ENCODE measurements at places on chromosomes 6 and 20.

GRCh38 chr6:123716506-123716905 is 79.8 kb upstream of the TRDN start:
- DNase-seq, result no peak

DNA sequence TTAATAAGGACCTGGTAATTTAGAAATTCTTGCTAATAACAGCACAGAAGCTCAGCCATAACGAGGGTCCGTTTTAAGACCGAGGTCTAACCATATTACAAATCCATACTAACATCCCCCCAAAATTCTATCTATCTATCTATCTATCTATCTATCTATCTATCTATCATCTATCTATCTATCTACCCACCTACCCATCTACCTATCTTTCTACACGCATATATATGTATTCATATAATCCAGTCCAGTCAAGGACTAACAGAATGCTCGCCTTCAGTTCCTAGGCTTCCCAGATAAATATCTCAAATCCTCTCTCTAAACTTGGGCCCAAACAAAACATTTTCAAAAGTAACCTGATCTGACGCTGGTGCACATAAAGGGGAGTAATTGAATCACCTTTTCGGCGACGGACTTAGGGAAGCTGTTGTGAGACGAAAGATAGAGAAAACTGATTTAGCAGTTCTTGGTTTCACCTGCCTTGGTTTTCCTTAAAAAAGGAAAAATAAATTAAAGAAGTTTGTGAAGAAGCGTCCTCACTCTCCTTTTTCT is 14.5 kb downstream of the HMGN4 start:
- no peak for DNase-seq

GRCh38 chr20:44590980-44591778 is 8.8 kb downstream of the PKIG start:
- DNase-seq, result no peak

GRCh38 chr20:32482143-32482441 is 103.0 kb downstream of the NOL4L start:
- DNase-seq, result no peak

- DNase-seq, result no peak
These were observed 8.4 kb downstream of the BTBD9 start for GRCh38 chr6:38631186-38631783.

DNA sequence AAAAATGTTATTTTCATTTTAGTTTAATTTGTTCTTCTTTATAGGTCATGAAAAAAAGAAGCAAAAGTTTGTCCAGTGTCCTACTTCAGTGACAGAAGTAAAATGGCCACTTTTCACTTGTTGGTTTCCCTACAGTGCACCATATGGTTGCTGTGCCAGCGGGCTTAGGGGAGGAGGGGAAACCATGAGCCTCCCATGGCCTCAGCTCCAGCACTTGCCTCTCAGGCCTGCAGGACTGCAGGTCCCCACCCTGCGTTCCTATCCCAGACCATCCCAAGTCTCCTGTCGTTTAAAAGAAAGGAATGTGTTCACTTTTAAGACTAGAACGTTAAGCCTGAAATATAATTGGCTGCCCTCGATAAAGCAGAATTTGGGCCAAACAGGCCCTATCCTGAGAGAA is 210.0 kb upstream of the TAB2 start:
- no peak for DNase-seq

DNA sequence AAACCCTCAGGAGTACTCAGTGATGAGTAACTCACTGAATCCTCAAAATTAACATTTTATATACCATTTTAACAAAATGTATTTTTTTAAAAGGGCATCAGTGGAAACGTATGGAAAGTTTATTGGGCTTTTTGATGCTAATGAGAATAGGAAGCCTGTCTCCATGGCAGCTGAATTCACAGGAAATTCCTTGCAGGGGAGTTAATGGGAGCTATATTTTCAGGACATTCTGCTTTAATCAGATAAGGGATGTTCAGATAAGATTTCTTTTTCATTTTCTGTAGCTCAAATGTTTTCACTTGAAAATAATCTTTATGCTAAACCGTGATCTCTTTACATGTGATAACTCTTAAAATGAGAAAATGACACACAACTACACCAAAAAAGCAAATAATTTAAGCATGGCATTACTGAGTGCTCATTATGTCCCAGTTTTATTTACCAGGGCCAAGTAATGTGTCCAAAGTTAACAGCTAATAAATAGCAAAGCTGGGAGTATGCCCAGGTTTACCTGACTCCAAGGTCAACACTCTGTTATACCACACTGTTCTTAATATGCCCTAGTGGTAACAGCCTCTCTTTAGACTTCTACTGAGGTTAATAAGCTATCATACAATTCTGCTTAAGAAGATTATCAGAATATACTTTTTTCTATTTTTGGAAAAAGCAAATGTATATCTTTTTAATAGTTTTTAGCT is 348.1 kb downstream of the GRIK2 start:
- no peak for DNase-seq

DNA sequence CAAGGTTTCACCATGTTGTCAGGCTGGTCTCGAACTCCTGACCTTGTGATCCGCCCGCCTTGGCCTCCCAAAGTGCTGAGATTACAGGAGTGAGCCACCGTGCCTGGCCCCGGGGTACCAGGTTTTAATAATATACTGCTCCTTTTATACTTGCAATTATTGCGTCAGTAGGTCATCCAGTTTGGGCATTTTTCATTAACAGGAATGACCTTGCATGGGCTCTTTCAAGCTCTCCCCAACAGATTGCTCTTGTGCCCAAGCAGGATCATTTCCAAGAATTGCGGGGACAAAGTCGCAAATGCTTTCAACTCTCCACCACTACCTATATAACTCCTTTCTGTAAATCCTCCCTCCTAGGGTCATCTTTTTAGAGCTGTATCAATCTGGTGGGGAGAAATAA is 23.8 kb downstream of the STK38 start:
- DNase-seq, result no peak

DNA sequence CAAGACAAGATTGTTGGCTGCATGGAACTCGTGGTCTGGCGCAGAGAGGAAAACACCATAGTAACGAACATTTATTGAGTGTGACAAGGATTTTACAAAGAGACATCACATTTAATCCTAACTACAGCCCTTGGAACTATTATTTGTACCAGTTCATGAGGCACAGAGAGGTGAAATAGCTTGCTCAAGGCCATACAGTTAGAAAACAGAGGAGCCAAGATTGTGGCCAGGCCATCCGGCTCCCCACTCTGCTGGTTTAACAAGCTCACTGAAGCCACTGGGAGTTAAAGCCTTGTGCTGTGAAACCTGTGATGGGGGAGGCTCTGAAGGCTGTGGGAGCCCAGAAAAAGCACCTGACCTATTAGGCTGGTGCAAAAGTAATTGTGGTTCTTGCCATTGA is 74.9 kb upstream of the ZNFX1 start:
- DNase-seq, result no peak

GRCh38 chr20:46558511-46558959 is 8.1 kb upstream of the OCSTAMP start:
- no peak for DNase-seq

DNA sequence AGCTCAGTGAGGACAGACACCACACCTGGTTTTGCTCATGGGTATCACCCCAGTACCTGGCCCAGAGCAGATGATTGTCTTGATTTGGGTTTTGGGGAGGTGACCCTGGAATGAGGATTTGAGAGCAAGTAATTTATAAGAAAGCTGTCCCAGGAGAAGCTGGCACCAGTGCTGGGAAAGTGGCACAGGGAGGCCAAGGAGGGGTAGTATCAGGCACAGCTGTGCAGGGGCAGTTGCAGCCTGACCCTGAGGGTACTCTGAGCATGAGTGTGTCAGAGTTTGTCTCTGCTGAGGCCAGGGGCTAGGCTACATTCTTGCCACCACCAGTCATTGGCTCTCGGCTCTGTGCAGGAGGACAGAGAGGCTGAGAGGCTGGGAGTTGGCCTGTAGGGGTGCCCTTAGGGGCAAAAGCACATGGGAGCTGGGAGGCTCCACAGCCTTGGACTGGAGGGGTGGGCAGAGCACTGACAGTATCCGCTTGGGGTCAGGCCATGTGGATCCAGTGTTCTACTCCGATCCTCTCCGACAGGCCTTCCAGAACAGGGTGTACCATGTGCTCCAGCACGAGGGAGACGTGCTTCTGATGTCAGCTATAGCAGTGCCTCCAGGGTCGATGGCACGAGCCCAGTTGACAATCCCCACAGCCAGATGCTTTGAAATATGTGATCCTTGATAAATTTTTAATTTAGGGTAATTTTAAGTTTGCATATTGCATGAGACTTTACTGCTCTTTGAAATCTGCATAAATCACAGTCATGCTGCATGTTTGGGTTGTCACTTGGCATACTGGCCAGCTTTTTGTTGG is 121.3 kb downstream of the PHACTR3 start:
- no peak for DNase-seq

DNA sequence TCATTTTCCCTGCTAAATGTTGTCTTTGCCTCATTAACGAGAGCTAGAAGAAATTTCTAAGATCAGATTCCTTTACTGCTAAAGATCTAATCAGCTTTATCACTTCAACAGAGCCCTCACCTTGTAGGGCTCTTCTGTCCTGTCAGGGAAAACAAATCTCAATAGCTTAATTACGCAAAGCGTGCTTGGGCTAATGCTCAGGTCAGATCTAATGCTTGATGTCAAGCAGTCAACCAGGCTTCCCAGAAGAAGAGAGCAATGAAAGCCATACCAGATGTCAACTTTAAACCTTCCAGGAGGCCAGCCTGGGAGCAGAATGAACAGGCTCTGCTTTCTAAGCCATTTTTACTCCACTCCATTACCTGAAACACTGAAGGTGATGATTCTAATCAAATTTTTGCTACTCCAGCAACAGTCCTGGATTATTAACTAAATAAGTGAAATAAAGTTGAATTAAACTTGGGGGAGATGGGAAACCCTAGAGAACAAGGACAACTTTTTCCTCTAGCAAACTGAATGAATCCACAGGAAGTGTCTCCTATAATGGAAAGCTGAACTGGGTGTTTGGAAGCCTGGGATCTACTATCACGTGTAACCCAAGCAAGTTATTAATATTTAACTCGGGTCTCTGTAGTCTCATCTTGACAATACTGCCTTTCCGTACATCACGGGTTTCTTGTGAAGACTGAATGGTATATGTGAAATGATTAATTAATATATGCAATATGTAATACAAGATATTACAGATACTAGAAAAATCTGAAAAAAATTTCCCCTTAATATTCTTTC is 273.7 kb downstream of the PTPRK start:
- no peak for DNase-seq

DNA sequence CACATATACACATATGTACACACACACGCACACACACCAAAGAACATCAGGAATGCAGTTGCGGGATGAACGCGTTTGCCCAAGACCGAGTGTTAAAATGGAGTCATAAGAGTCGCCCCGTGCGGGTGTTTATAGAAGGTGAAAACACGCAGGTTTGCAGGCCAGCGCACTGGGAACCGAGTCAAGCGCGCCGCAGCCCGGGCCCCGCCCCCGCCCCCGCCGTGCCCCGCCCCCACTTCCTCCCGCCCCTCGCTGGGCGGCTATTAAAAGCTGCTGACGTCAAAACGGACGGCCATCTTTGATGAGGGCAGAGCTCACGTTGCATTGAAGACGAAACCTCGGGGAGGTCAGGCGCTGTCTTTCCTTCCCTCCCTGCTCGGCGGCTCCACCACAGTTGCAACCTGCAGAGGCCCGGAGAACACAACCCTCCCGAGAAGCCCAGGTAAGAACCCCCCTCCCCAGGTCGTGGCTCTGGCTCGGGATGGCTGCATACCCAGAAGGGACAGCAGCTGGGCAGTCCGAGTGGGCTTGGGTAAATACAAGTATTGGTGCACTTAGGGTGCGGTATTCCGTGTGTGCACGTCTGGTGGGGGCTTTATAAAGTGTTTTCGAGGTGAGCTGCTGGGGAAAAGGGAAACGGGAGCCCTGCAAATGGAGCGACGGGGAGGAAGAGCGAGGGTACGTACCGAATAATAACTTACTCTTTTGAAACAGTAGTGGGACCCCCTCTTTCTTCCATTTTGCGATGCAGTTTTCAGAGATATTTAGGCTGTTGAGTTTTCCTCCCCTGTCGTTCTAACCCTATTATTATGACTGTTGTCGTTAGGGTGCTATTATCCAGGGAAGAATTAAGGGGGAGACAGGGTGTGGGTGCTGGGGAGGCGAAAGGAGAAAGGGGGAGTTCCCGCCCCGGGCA is at the start of gene SNAP25:
Gene SNAP25 (plus strand): TSS at position 295 of the 916 bp plus-strand sequence. CDS start 56,662 bp downstream, outside the sequence.
- DNase-seq, result no peak

DNA sequence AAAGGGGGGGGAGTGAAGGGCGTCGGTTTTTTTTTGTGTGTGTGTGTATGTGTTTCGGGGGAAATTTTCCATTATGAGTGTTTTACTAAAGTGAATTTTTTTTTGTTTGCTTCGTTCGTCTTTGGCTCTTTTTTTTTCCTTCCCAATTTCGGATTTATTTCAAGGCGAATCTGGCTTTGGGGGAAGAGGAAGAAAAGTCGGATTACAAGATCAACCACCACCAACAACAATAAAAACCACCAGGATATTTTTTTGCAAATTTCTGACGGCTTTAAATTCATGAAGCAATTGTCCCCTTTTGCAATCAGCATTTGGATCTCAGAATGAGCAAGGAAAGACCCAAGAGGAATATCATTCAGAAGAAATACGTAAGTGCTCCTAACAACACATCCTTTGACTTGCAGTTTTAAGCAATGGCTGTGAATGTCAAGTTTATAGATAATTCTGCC is 372 bp downstream of the JARID2 start:
- DNase-seq, result no peak

Data from iPS DF 6.9 (cell line).